ENCODE measurements at places on chromosomes 1 and 21.

DNA sequence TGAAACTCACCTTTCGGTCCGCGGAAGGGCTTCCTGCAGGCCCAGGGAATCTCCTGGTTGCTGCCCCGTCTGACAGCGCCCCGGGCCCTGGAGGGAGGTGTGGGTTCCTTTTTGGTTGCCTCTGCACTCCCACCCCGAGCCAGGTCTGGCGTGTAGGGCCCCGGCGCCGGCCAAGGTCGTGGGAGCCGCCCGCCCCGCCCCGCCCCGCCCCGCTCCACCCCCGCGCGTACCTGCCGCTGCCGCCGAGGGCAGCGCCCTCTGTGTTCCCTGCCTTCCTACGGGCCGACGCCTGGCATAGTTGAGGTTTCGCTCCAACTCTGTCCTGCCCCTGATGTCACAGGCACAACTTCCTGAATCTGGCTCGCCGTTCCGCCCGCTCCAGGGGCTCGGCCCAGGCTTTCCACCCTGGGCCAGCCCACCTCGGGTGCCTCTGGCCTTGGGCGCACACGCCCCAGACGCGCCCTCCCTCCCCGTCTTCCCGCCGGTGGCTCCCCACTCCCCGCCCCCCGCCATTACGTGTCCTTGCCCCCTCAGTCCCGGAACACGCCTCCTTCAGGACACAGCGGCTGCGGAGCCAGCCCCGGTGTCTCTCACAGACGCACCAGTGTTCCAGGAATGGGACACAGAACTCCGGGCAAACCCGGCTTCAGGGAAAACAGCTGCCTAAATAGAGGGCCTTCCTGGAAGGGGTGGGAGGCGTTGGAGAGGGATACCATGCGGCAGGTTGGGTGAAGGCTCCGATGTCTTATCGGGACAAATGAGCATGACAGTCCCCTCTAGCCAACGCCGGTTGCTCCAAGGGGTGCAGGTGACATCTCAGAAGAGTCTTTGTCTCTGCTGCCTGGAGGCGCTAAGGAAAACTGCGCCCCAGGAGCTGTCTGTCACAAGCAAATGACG lies at the start of gene KIAA0040:
Gene KIAA0040 (minus strand): TSS at position 147 of the 897 bp plus-strand sequence. CDS start 31,763 bp downstream, outside the sequence.
- DNase-seq, result peak; percentile 32

- DNase-seq, result no peak
These were observed 365.8 kb downstream of the RGS7 start for GRCh38 chr1:240991230-240991629.

GRCh38 chr1:233443040-233443760 lies 115.7 kb downstream of the MAP3K21 start:
- DNase-seq, result no peak

GRCh38 chr21:30209601-30210000 lies 6.3 kb downstream of the CLDN8 start:
- DNase-seq, result no peak

DNA sequence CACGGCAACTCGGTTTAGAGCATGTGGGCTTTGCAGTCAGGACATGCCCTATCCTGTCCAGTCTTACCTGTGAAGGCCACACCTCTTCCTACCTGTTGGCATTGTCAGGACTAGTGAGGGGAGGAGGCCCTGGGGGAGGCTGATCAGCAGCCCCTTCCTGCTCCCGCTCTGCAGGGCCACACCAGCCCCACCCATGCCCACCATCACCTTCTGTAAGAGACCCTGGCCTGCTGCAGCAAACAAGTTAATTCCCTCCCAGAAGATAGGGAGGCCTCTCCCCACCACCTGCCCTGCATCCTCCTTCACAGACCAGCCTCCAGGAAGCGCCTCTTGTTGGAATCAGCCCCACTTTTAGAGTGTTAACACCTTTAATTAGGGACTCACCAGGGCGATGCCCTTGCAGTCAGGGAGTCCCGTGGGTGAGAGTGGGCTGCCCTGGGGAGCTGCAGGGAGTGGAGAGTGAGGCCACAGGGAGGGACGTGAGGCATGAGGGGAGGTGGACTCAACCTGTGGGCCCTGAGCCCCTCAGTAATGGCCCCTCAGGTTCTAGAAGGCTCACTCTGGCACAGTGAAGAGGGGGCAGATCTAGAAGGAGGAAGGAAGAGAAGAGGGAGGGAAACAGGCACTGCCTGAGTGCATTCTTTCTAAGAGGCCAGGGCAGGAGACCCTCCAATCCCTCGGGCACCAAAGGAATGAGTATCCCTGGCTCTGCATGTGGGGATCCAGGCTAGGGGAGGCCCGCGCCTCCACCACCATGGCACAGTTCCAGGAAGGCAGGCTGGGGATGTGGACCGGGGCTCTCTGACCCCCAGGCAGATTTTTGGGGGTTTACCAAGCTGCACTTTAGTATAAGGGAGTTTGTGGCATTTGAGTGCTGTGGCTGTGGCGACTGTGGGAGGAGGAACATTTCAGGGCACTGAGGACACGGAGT lies 8.2 kb downstream of the UMODL1 start:
- no peak for DNase-seq

DNA sequence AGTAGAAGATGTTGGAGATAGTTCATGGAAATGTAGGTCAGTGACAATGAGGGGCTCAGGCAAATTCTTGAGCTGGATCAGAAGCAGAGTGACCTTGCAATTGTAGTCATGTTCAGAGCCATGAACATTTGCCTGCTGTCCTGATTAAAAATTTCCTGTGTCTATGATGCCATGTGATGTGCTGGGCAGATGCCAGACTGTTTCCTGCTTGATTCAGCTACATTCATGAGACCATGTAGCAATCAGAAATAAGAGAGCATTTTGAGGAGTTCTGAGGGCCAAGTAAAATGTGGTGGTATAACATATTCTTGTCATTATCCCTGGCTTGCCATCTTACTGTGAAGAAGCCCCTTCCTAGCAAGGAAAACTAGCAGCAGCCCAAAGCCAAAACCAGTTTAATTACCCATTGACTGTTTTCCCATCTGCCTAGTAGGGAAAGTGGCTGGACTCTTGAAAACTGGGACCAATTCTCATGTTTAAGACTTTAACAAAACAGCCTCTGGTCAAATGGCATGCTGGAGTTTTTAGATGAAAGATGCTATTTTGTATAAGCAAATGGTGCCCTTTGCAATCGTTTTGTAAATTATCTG lies 118.3 kb downstream of the NOS1AP start:
- DNase-seq, result no peak

- DNase-seq, result no peak
These were observed 28.4 kb downstream of the PRRC2C start for GRCh38 chr1:171513743-171514142.

DNA sequence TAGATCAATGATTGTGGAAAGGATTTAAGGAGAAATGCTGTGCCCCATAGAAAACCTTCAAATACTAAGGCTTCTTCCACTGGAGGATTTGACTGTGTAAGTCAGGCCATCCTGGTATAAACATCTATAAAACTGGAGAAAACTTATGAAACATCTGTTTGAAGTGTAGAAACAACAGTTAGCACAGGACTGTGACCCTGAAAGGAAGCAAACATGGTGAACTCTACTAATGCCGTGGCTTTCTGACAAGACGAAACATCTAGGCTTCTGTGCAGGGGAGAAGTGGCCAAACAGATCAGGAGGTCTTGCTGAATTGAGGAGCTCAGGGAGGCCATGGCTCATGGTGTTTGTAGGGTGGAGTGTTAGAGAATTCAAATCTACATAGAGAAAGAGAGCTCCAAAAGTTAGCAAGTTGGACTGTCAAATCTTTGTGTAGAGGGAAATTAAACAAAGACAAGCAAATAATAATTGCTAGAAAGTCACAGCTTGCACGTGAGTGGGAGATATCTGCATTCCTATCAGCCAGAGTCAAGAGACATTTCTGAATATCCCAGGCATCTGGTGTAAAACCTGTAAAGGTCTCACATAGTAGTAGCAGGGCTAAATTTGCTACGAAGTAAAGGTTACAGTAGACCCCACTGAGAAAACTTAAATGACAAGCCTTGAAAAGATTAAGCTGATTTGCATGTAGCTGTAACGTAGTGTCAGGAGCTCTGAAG lies 566.8 kb upstream of the B3GALT2 start:
- DNase-seq, result no peak

GRCh38 chr1:39524171-39524570 lies 32.7 kb downstream of the BMP8A start:
- DNase-seq, result no peak

DNA sequence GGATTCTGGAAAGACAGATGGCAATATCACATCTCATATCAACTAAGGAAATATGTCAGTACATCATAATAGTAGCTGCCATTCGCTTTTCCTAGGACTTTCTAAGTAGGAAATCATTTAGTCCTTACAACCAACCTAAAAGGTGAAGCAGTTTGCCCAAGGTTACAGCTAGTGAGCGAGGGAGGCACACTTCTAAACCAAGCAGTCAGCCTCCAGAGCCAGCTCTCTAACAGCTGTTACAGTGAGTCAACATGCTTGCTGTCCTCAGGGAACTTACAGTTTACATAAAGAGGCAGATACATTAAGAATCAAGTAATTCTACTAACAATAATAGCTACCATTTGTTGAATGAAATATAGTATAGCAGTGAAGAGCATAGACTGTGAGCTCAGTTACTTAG lies 57.1 kb downstream of the GIPC2 start:
- DNase-seq, result no peak

DNA sequence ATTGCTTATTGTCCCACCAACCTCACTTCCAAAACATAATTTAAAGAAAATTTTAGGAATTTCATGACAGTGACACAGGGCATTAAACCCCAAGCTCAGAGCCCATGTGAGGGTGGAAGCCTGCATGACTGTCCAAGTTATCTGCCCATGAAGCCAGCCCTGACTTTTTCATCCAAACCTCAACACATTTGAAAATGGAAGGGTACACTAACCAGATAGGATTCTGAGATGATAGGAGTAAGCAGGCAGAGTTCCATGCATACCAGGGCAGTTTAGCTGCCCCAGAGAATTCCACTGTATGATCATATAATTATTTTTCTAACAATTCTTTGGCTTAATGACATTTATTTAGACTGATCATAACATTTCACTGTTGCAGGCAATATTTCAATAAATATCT lies 986.0 kb downstream of the TTLL7 start:
- no peak for DNase-seq

DNA sequence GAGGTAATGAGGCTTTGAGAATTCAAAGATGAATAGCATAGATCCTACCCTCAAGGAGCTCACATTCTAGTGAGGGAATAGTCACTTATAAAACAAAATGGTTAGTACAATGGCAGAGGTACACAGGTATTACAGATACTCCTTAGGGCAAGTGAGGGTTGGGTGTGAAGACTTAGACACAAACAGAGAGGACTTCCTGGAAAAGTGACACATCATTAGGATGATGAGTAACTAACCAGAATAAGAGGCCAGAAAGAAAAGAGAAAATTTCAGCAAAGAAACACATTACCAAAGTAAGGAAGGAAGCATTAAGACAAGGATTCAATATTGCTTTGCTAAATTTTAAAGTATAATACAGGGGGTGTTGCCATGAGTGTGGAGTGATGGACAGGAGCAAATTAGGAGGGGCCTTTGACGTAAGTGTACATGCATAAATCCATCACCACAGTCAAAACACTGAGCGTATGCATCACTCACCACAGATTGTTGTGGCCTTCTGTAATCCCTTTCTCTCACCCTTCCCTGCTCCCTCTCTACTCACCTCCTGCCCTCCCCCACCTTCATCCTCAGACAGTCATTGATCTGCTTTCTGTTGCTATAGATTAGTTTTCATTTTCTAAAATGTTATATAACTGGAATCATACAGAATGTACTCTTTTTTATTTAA lies 7.9 kb downstream of the CD53 start:
- no peak for DNase-seq

DNA sequence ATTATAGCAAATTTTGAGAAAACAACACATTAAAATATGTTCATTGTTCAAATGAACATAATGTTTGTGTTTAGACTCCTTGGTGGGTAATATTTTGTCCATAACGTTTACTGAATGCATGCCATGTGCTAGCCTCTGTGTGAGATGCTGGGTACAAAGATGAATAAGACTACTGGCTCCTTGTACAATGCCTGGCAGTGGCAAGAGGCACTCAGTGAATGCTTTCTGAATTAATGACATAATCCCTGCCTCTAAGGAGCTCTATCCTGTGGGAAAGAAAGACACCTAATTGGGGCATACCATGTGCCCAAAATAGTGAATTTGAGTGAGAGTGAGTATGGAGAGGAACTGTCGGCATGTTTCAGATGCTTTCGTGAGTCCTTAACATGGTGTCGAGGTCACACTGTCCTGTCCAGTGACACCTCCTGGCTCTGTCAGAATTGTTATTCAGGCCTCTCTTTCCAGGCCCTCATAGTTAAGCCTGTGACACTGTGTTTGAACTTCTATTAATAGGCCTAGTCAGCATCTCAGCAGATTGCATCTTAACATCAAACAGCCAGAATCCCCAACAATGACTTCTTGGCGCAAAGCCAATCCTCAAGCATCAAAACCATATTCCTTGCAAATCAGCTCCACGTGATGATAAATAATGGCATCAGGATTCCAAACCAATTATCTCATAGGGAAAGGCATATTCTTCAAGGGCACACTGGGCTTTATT lies 32.8 kb upstream of the S1PR1 start:
- DNase-seq, result no peak

DNA sequence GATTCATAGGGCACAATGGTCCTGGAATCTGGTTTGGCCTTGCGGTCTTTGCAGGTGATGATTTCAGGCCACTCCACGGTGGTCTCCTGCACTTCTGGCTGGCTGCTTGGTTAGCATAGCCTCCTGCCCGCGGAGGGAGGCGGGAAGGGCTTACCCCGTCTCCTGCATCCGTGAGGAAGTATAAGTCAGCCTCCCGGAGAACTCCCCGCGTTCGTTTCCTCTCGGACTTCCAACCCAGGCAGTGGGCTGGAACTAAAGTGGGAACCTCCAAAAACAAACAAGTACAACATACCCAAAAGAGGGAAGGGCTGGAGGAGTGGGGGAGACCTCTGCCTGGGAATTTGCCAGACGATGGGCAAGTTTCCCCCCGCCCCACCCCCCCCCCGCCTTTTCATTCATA lies 939 bp upstream of the CCN1 start:
- no peak for DNase-seq

DNA sequence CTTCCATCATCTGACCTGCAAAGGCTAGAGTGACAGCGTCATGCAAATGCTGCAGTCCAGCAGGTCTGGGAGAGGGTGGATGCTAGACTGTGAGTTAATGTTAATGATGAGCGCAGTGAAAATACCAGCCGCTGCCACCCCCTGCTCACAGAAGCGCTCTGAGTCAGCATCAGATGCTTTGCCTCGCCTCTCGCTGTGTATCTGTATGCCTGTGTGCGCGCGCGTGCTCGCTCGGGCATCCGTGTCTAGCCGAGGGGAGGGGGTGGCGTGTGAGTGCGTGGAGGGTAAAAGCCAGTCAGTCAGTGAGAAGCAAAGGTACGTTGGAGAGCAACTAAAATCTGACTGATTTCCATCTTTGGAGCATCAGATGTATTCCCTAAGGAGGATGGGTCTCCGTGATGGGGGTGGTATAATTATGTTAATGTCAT lies 858.7 kb downstream of the USP25 start:
- DNase-seq, result no peak

DNA sequence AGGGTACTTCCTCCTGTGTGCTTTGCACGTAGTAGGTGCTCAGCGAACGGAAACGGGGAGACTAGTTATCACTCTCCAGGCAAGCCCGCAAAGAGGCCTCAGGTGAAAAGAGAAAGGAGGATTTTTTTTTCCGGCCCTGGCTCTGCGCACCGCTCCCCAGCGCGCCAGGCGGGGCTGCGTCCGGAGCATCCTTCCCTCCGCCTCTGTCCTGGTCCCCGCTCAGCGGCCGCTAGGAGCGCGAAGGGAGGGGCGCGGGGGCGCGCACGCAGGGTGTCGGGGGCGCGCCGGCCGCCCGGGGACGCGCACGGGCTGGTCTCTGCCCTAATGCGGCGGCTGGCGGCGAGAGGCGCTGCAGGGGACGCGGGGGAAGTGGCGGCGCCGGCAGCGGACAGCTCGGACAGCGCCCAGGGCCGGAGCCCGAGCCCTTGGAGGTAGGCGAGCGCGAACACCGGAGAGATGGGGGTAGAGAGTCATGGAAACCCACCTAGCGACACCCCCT lies 42.3 kb upstream of the NFASC start:
- no peak for DNase-seq

Data from stimulated activated CD4-positive, alpha-beta T cell treated with anti-CD3 and anti-CD28 coated beads, Interleukin-2, amount 100 ng/mL, for 4 hours (primary cell).